ENCODE measurements at places on chromosomes 7 and 10. TPM values are rescaled to one million over a fixed set of nuclear protein-coding genes. Genes with fewer than 3 reads are reported as not detected.

DNA sequence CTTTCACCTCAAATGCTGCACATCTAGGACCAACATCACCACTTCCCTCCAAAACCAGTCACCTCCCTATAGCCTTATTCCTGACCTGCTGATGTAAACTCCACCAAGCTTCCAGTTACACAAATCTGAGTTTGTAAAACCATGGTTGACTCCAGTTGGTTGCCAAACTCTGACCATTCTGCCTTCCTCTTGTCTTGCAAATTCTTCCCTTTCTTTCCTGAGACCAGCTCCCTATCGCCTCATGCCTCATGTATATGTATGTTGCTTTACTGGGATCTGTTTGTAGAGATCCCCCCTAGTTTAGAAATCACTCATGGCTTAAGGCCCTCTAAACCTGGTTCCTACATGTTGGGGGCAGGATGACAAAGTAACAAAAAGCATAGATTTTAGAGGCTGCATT is 31.3 kb downstream of the PAX2 start:
- peak; percentile 22 for DNase-seq

Gene LLCFC1
- not detected for total RNA-seq

Gene ADAM22
- total RNA-seq, result 11.5 TPM

DNA sequence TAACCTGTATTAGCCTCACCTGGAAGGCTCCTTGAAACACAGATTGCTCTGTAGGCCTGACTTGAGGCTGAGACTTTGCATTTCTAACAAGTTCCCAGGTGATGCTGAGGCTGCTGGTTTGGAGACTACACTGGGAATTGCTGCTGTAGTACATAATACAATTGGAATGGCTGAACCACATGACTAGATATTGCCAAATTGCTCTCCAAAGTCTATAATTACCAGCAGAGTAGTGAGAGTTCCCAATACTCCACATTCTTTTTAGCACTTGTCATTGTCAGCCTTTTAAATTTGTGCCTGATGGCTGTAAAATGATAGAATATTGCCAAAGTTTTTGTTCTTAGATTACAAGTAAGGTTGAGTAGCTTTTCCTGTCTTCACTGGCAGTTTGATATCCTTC is 39.9 kb downstream of the PLEKHA8 start:
- no peak for DNase-seq

Gene GPR146
- 14.3 TPM for total RNA-seq

Gene RPA3
- total RNA-seq, result 18.2 TPM

- DNase-seq, result no peak
Observed at GRCh38 chr10:93580828-93581227, 14.4 kb downstream of the FFAR4 start.

DNA sequence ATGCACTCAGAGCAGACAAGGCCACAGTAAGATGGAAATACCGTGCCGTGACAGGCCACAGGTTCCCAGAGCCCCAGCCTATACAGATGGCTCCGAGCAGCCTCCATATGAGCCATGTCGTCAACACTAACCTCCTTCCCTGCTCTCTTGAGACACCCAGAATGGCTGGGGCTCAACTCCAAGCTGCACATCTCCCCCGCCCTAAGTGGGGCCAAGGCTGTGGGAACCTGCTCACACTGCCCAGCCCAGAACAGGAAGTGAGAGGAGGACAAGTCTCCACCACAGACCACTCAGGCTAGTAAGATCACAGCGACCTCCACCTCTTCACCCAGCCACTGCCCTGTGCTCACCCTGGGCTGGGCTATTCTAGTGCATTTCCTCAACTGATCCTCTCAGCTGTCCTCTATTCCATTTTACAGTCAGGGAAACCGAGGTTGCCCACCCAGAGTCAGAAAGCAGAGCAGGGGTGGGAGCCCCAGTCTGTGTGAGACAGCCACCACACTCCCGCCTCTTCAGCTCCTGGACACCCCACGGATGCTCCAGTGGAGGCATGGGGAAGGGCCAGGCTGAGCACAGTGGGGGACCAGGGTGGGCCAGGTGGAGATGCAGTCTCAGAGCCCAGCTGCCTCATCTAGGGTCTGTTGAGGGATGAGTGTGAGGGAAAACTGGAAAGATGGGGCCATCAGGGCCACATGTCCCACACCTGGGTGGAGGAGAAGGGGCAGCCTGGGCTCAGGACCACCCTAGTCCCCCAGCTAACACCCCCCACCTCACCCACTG is 11.6 kb downstream of the GRID1 start:
- peak; percentile 71 for DNase-seq

GRCh38 chr10:113485736-113486135 is 67.1 kb upstream of the HABP2 start:
- no peak for DNase-seq

Gene PPIA
- total RNA-seq, result 1,030 TPM

DNA sequence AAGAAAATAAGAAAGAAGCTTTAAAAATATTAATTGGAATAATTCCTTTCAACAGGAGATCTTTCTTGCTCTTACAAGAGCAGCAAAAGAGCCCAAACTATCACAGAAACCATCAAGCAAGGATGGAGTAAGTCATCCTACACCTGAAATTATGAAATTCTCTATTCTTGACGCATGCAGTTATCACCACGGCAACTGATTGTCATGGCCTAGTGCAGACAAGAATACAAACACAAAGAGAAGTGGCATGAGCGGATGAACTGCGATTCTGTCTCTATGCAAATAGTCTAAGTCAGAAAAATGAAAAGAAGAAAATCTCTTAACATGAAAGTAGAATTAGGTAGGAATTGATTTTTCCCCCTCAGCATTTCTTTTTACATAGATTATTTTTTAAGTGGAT is 54.8 kb upstream of the SLC35B4 start:
- no peak for DNase-seq

DNA sequence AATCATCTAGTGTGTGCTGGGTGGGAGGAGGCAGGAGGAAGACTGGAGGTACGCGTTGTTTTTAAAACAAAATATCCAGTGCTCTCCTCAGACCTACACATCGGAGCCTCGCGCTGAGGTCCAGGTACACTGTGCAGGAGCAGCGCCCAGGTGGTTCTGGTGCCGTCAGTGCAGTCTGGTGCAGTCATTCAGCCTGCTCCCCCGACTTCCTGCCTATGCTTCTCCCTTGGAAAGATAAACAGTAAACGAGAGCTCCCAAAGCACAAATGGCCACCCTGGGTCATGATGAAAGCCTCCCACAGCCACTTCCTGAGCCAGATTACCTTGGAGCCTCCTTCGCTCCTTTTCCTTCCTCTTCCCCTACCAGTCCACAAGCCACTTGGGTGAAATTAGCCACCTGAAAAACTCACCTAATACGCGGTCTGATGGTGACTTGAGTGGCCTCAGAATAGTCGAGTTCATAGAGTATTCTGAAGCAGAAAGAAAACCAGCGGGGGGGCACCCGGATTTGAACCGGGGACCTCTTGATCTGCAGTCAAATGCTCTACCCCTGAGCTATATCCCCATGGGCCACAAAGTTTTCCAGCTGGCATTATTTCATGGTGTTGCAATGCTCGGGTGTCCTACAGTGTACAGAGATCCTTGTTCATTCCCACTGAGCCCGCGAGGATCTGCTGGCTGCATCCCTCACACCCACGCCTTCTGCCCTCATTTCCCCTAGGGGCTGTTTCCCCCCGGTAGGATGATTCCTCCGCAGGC is 82.5 kb downstream of the ZNF467 start:
- DNase-seq, result no peak

GRCh38 chr7:68529221-68529620 is 1069.1 kb upstream of the AUTS2 start:
- no peak for DNase-seq

Gene NOS3
- total RNA-seq, result 27.9 TPM

DNA sequence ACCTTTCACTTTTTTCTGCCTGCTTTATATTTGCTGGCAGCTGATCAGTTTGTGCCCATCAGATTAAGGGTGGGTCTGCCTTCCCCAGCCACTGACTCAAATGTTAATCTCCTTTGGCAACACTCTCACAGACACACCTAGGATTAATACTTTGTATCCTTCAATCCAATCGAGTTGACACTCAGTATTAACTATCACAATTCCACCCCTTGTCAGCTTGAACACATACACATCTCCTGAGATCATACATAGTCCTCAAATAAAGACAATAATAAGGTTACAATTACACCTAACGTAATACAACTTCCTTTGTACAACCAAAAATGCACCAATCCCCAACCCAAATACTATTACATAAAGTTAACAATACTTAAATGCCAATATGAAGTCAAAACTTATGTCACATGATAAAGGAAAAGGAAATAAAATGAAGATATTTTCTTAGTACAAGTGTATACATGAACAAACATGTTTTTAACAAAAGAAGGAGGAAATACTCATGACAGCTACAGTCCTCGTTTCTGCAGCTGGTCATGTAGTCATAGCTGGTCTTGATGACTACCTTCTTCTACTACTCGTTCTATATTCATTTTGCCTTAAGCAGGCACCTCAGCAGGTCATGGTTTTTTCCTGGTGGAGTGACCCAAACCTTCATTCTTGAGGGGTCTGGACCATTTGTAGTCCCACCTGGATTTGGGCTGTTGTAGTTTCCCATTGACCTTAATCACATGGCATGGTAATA is 96.7 kb upstream of the CABCOCO1 start:
- no peak for DNase-seq

DNA sequence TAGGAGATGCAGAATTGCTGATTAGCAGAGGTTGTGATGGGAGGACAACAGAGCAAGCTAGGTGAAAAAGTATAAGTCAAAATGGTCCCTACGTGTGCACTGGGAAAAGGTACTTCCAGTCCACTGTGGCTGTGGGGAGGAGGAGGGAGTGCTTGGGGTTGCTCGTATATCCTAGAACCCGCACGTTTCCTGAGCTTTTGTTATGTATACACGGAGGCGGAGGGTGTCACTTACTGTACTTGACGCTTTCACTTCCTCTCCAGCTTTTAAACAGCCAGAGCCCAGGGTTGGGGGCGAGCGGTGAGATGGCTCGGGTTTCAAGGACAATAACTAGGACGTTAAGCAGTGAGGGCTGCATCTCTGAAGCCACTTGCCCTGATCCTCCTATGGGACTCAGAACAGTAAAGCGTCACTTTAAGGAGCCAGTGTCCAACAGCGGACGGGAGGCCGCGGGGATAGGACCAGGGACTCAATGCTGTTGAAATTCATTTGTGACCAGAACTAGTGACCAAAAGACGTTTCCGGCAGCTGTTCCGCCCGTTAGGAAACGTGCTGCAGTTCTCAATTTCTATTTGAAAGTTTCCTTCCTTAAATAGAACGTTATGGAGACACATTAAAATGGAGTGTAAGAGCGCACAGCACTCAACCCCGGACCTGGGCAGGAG is 985 bp upstream of the ETV1 start:
- peak; percentile 82 for DNase-seq

DNA sequence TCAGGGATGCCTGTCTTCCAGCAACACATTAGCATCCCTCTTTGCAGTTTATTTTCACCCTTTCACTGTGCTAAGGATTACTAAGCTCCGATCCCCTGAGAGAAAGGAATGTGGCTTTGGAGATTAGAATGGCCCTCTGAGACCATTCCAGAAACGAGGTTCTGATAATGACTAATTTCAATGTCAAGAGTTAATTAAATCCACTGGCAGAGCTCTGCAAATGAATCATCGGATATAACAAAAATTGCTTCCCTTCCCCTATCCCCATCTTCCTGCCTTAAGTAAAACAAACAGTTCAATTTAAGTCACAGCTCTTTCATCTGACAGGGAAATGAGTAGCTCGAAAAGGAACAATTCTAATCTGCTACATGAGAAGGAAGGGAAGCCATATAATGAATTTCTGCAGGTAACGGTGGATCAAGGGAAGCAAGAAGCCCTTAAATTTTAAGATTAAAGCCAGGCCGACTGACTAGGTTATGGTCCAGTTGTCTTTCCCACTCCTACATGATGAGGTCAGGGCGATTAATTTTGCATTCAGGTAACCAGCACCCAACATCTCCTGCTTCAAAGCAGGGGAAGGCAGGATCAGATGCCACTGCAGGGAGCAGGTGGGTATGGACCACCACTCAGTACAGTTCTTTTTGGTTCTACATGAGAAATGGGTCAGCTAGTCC is 50.5 kb downstream of the MALSU1 start:
- no peak for DNase-seq

Gene TDRD1
- 0.48 TPM for total RNA-seq

- no peak for DNase-seq
Observed at GRCh38 chr10:48287417-48288391, 13.2 kb upstream of the FRMPD2 start.

Gene PHKG1
- 3.8 TPM for total RNA-seq

DNA sequence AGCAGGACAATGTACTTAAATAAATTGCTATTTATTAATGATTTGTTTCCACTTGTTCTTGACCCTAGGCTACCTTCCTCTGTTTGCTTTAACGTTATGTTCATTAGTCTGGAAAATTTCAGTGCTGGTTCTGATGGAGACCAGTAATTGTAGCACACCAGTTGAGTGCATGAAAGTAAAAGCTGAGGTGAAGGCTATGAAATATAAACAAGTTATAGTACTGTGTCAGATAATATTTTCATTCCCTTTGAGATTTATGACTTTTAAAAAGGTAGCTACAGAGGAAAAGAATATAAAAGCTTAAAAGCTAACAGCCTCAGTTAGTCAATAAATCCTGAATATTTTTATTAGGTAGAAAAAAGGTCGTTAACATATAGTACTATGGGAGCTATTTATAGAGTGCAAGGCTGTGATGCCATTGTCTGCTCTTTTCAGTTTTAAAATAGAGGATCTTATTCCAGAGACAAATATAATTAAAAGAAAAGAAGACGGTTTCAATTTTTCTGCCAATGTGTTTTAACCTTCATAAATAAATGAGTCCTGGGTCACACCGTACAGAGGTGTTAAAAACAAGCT is 351.8 kb upstream of the ETV1 start:
- no peak for DNase-seq

Gene PTPRN2
- 2.8 TPM for total RNA-seq

- no peak for DNase-seq
Observed at GRCh38 chr10:80671847-80672246, 134.1 kb downstream of the SH2D4B start.

All from posterior vena cava (tissue), 2 donors.